ENCODE measurements at places on chromosomes 3 and 15.

GRCh38 chr15:79089890-79090486, 592 bp downstream of the RASGRF1 start:
- no peak for DNase-seq

- DNase-seq = peak; percentile 10
Measured at GRCh38 chr3:34783876-34784275, 855.4 kb upstream of the ARPP21 start.

GRCh38 chr3:20324664-20325478, 138.9 kb upstream of the SGO1 start:
- no peak for DNase-seq

DNA sequence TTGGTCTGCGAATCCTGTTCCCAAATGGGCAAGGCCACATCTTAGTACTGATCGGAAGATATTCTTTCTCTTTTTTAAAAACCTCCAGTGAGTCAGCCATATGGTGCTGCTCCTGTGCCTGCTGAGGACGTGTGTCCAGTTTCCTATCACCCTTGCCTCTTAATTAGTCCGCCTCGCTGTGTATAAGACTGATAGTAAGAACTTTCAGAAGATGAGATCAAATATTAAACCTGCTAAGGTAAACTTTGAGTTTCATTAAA, 612 bp downstream of the UBA5 start:
- peak; percentile 56 for DNase-seq

DNA sequence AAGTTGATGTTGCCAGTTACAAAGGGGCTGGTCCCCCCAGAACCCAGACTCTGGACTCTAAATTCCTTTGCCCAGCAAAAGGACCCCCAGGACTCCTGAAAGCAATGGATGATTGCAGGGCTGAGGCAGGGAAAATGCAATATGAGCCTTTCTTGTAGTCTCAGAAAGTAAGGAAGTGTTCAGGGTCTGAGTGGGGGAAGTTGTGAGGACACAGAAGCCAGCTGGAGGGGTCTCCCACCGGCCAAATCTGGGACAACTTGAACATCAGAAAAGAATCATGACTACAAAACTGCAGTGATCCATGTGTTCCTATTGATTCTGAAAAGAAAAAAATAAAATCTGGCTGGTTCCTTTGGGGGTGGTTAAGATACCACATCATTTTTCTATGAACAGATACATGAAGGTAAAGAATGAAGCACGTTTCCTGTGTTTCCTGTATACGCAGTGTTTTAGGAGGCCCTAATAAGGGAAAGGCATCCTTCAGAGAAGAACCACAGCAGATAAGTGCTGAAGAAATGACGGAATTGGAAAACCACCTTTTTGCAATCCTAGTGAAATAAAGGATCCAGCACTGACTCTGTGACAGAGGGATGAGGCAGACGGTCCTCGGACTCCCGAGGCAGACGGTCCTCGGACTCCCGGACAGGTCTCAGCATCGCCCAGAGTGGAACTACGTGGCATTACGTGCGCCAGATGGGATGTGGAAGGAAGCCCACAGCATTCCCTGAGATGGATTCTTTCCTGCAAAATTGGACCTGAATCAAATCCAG, 22.2 kb upstream of the GRIP2 start:
- DNase-seq = no peak

- DNase-seq = no peak
Measured at GRCh38 chr3:98460220-98460619, 2.8 kb upstream of the OR5K1 start.

GRCh38 chr3:196991581-196992460, 23.2 kb upstream of the PIGZ start:
- DNase-seq = no peak

DNA sequence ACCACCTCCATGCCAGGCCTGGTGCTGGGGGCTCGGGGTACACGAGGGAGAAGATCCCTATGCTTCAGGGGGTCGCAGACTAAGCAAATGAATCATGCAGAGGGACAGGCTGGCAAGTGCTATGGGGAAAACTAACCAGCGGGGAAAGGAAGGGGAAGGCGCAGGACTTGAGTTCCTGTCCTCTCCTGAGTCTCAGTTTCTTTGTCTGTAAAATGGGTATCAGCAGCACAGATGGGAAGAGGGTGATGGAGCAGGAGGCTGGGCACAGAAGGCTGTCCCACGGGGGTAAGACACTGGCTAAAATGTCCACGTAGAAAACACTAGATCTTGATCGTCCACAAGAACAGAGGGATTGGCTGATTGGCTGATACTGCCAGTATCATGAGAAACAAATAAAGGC, 39.8 kb downstream of the RGMA start:
- DNase-seq = no peak

- no peak for DNase-seq
Measured at GRCh38 chr15:101368861-101369642, 74.0 kb upstream of the SNRPA1 start.

- no peak for DNase-seq
Measured at GRCh38 chr15:26996250-26996649, 25.3 kb downstream of the GABRG3 start.

- no peak for DNase-seq
Measured at GRCh38 chr3:72120806-72121778, 336.1 kb upstream of the PROK2 start.

DNA sequence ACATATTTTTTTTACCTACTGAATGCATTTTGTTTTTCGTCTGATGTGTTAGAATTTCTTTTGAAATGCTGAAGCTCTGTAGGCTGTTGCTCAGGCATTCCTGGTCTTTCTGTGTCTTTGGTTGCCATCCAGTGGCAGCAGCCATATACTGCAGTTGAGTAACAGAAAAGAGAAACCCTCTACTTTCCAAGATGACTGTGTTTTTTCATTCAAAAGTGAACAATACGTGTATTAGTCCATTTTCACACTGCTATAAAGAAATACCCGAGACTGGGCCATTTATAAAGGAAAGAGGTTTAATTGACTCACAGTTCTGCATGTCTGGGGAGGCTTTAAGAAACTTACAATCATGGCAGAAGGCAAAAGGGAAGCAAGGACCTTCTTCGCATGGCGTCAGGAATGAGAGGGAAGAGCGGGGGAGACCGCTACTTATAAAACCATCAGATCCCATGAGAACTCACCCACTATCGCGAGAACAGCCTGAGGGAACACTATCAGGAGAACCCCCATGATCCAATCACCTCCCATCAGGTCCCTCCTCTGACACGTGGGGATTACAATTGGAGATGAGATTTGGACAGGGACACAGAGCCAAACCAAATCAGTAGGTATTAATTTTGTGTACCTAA, 4.7 kb upstream of the GOLGA8B start:
- peak; percentile 68 for DNase-seq

GRCh38 chr3:161415506-161416231, 44.4 kb upstream of the SPTSSB start:
- no peak for DNase-seq

Measured in AML-193 (cell line).